Stimulated activated CD4-positive, alpha-beta T cell treated with anti-CD3 and anti-CD28 coated beads, Interleukin-1b, Interleukin-23, amount 100 ng/mL, for 1 hour (primary cell): ENCODE measurements at places on chromosomes 11 and 22.

DNA sequence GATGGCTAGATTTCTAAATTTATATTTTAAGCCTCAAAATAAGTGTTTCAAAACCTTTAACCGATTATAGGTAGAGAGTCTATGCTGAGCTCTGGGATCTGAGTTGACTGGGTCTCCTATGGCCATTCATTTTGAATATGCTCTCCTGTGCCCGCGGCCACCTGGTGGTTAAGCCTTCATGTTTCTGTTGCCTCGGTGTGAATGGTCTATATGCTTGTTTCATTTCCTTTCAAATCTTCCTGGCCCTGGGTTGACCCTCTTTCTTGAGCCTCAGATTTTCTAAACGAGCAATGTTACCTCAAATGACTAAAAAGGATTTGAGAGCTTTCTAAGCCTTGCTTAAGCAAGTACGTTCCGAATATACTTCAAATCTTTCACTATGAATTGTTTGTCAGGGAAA is 789.4 kb upstream of the KIRREL3 start:
- DNase-seq = no peak

GRCh38 chr11:34614344-34615104 is 6.4 kb upstream of the EHF start:
- DNase-seq = no peak

- DNase-seq = no peak
These were observed 2.4 kb upstream of the WT1 start for GRCh38 chr11:32437495-32438345.

DNA sequence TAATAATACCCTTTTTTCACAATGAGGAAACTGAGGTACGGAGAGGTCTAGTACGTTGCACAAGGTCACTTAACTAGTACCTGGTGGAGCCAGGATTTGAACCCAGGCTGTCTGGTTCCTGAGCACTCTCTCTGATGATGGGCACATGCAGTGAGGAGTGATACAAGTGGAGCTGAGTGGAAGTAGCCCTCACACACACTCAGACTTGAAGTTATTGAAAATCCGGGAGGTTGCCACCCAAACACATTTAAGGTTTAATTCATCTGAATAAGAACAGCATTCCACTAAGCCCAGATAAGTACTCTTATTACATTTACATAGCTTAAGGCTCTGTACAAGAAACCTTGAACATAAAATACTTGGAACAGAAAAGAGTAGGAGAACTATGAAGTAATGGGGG is 4.8 kb downstream of the GRAP2 start:
- DNase-seq = no peak

DNA sequence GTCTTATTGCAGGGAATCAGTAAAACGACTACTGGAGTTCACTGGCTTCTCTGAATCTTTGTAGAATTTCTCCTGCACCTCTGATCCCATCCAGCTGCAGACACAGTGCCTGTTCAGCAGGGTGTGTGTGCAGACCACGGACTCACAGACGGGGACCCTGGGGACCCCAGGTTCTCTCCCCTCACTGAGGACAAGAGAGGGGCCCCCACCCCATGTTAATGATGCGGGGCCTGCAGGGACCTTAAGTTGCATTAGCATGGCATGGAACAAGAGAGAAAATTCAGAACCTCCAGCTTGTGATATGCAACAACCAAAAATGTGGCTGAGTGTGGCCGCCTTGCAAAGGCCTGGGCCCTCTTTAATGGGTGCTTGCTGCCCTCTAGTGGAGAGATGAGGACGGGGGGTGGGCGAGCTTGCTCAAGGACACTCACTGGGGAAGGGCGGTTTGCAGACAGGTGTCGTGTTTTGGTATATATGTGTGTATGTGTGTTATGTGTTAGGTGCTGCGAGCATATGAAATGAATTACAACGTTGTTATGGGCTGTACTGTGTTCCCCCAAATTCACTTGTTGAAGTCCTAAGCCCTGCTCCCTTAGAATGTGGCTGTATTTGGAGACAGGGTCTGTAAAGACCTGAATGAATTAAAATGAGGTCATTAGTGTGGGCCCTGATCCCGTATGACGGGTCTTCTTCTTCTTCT is 84.4 kb upstream of the SEPTIN5 start:
- DNase-seq = peak; percentile 67

DNA sequence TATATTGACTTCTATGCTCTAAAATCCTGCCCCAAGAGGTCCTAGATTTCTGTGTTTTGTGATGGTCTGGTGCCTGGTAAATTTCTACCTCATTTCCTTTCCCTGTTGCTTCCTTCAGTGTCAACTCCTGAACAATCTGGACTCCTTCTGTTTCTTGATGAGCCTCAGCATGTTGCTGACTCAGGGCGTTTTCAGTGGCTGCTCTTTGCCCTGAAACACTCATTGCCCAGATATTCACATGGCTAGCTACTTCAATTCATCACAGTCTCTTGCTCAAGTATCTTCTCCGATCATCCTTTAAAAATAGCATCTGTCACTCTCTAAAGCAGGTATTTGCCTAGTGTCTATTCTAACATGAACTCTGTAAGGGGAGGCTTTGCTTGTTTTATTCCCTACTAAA is 526.3 kb upstream of the RAG2 start:
- no peak for DNase-seq

GRCh38 chr11:76214968-76215548 is 8.8 kb upstream of the WNT11 start:
- DNase-seq = no peak

GRCh38 chr11:2443881-2444820 is at the start of gene TRPM5:
TRPM5 (minus strand) TSS chr11:2444514; CDS start chr11:2423036, 21,478 bp downstream.
- peak; percentile 74 for DNase-seq

DNA sequence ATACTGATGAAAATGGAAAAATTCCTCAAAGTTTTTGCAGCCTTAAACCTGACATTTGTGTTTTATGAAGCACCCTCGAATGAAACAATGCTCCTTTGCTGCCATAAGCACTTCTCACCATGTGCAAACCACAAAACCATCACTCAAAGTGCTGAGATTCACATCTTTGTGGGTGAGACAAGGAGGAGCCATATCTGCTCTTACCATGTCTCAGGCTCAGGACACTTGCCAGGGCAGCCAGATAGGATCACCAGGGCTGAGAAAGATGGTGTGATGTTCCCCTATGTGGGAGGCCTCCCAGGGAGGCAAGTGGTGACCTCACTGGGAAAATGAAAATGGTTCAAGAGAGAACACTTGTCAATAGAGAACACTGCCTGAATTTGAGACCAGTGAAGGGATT is 120.4 kb downstream of the CCDC34 start:
- DNase-seq = no peak

DNA sequence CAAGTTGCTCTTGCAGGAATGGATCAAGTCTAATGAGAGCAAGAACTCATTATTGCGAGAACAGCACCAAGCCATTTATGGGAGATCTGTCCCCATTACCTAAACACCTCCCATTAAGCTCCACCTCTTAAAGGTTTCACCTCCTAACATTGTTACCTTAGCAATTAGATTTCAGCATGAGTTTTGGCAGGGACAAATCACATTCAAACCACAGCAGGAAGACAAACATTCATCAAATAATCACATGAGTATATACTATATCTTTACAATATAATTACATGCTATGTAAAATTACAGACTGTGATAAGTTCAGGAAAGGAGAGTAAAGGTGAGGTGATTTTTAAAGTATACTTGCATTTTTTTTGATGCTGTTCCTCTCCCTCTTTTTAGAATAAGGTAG is 6.6 kb upstream of the TEAD1 start:
- DNase-seq = no peak

DNA sequence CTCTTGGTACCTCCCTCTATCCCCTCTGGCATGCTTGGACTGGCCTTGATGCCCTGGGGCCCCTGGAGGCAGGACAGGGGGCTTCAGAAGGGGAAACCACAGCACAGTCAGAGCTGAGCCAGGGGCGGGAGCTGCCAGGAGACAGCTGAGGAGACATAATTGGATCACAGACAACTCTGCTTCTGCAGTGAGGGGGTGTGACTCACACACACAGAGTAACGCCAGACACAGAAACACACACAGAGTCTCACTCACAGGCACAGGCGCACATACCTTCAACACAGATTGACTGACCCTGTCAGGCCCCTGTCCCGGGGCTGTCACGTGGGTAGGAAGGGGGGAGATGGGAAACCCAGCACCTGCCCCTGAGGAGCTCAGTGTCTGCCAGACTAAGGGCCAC is 20.6 kb downstream of the STARD10 start:
- DNase-seq = no peak

DNA sequence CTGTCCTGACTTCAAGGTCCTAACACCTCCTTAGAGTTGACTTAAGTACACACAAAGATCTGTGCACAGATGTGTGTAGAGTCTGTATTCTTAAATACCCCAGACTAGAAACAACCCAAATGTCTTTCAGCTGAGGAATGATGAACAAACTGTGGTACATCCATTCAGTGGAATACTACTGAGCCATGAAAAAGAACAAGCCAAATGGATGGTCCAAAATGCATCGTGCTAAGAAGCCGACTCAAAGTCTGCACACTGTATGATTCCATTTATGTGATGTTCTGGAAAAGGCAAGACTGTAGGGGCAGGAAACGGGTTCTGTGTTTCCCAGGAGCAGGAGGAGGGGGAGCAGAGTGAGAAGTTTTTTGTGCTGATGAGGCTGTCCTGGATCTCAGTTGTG is 56.7 kb upstream of the LINC01488 start:
- no peak for DNase-seq

DNA sequence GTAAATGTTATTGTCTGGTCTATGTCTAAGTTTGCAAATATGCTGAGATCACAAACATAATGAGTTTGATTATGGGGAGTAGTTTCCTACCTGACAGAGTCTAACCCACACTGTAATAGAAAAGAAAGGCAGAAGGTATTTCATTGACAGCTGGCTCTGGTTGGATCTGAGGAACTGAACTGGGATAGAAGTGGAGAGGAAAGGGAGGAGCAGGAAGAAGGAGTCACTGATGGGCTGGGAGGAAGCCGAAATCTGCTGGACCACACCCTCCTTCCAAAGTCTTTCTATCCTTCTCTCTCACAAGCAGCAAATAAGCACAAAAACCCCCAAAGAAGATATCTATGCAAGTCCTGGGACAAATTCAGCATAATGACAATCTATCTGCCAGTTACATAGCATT is 11.7 kb downstream of the BLID start:
- no peak for DNase-seq

GRCh38 chr22:31561238-31561887 is 65.0 kb downstream of the SFI1 start:
- peak; percentile 35 for DNase-seq

DNA sequence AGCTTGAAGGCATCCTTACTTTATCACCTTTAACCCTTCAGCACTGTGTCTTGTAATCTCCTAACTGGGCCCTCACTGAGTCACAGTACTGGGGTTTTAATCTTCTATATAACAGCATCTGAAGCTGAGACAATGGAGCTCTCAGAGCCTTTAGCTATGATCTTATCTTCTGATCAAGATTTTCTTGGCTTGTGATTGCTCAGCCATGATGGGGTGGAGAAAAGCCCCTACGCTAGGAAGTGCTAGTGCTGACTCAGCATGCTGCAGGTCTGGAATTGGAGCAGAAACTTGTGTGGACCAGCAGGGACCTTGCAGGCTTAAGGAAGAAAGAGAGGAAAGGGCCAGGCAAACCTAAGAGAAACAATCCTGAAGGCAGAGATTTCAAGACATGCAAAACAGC is 71.7 kb upstream of the EED start:
- DNase-seq = no peak

GRCh38 chr11:108278546-108278945 is 55.7 kb downstream of the ATM start:
- no peak for DNase-seq

DNA sequence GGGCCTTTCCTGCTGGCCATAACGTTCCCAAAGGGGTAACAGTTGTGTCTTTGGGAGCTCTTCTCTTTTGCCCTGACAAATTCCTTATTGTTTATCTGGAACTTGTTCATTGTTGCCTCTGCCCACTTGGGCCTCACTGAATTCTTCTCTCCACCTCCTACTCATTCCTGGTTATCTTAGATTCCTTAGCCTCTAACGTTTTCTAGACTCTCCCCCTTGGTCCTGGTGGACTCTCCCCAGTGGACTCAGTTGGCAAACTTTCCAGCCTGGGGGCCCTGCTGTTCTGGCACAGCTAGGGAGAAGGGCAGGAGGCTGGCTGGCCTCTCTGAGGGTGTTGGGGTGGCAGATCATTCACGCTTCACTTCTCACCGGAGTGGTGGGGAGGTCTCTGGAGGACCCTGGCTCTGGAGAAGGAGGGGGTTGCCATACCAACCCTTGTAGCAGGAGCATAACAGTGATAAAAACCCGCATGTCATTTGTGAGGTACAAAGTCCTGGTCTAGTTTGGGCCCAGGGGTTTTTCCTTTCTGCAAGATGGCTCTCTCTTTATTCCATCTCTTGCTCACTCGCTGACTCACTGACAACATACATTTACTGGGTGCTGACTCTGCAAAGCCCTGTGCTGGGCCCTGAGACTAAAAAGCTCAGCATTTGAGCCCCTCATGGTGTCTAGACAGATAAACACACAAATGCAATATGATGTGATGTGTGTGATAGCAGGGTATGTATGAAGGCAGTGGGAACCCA is 39.7 kb downstream of the YWHAH start:
- no peak for DNase-seq

DNA sequence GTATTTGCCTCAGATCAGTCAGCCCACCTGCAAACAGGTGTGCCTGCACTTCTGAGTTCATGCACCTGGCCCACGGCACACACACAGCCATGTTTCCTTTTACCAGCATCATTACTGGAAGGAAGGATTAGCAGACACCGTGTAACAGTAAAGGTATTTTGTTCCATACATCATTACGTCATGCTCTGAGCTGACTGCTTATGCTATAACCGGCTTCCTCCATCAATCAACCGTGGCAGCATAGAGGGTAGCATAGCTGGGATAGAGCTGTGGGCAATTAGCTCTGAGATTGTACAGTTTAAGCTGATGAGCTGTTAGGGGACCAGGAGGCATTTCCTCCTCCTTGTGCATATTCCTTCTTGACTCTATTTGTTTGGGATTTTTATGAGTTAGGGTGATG is 102.4 kb downstream of the ME3 start:
- DNase-seq = no peak

GRCh38 chr11:44096360-44097185 is 1.1 kb downstream of the EXT2 start:
- DNase-seq = no peak

- no peak for DNase-seq
These were observed 690.4 kb downstream of the BRD1 start for GRCh38 chr22:49137206-49137840.
